SIG-M5 (cell line): ENCODE measurements at places on chromosomes 3 and 15.

DNA sequence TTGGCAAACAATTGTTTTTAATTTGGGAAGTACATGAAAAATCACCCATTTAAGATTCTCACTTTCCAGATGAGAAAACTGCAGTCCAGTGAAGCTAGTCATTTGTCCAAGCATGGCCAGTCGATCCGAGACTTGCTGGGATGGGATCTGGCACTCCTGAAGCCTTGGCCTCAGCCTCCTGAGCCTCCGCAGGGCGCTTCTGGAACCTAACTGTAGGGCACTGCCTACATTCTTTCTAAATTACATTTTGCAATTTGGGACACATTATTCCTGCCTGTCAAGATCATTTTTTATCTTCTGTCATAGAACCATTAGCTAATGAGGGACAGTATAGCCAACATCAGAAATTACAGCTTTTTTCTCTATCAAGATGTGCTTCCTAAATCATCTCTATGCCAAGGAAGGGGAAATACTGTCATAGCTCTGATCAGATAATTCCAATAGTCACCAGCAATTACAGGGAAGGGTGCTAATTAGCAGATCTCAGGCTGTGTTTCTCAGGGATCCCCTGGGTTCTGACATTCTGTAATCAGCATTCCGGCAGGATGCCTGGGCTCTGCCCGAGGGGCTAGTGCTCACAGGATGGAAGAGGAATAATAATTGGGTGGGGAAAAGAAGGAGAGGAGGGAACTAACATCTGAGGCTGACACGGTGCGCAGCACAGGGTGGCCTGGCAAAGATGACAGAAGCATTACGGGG, 28.3 kb downstream of the ANAPC13 start:
- DNase-seq: no peak

- DNase-seq: no peak
These were observed 57.8 kb downstream of the CDC25A start for GRCh38 chr3:48130321-48130904.

- no peak for DNase-seq
These were observed 338.6 kb downstream of the FOXP1 start for GRCh38 chr3:71244826-71245488.

DNA sequence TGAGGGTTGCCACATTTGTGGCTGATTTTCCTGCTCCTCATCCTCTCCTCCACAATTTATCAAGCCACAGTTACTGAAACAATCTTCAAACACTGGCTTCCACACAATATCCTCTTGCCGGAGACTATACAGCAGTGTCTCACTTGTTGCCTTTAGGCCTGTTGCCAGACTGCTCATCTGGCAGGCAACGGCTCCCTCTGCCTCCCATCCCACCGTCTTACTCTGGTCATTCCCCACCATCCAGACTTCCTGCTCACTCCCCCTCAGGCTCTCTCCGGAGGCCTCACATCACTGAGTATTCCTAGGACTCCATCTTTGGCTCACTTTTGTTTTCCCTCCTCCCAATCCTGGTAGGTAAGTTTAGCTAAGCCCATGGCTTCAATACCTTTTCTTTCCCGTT, 301.9 kb downstream of the IL20RB start:
- DNase-seq: no peak

DNA sequence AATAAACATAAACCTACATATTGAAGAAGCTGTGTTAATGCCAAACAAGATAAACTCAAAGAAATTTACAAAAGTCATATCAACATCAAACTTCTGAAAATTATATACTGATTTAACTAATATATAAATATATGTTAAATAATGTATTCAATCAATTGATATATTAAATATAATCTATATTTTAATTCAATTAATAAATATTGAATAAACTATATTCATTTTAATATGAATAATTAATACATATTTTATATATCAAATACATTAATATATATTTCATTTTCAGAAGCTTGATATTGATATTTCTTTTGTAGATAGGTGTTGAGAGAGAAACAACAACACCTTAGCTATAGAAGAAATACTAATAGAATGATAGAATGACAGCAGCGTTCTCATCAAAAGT, 768.1 kb downstream of the MECOM start:
- no peak for DNase-seq

DNA sequence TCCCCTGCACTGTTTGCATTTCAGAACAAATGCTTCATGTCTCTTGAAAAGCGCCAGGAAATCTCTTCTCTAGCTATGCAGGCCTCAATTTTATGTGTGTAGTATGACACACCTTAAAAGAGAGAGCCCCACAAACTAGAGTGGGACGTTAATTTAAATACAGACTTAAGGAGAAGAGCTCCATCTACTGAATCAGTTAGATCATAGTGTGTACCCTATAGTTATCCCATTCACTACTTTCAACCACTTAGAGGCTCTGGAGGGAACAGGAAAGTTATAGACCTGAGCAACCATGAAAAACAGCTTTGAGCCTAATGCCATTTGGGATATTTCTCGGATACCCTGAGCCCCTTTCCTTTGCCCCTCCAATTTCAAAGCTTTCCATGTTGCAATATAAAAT, 153.7 kb downstream of the TIGIT start:
- DNase-seq: no peak

DNA sequence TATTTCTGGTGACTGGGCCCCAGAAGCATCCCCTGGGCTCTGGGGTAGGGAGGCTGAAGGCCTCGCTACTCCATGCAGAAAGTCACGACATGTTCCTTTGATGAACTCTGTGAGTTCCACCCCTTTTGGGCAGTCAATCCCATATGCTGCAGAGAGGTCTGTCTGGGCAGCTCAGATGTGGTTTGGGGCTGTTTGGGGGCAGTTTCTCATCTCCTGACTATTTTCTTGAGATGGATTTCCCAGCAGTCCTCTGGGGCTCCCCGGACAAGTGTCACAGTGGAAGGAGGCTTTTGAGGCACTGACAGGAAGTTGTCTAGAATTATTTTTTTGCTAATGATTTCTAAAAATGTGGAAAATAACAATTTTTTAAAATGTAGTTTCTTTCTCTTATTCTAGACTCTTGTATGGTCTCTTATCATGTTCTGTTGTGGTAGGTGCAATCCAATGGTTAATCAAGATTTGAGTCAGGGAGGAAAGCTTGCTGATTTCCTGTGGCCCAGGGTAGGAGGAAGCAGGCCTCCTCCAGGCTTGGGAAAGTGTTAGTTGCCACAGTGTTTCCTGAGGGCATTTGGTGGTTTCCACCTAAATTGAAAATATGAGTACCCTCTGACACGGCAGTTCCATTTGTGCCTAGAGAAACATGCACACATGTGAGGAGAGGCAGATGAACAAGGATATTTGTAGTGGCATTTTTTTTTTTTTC, 19.9 kb upstream of the TATDN2 start:
- DNase-seq: no peak

- DNase-seq: no peak
These were observed 495 bp upstream of the NXPE3 start for GRCh38 chr3:101778385-101779046.

DNA sequence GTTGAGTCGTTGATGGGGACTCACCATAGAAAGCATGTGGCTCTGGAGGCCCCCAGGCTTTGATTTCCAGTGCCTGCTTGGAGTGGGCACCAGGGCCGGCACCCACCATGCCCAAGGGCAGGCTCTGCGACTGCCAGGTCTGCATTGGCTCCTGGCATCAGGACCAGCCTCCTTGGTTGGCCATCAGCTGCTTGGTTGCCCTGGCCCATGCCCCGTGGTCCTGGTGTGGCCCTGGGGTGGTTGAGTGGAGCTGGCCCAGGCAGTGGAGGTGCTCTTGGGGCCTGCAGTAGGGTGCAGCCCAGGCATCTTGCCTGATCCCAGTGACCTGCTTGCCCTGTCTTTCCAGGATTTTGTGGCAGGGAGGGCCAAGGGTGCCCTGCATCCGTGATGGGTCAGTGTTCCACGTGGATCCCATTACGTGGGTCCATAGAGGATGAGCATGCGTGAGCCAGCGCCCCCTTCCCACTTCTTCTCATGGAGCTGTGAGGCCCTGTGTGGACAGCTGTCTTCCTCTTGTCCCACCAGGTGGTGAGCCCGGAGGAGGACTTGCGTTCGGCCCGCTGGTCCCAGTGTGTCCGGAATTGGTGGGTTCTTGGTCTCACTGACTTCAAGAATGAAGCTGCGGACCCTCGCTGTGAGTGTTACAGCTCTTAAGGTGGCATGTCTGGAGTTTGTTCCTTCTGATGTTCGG, 187.0 kb downstream of the UBE3A start:
- no peak for DNase-seq

DNA sequence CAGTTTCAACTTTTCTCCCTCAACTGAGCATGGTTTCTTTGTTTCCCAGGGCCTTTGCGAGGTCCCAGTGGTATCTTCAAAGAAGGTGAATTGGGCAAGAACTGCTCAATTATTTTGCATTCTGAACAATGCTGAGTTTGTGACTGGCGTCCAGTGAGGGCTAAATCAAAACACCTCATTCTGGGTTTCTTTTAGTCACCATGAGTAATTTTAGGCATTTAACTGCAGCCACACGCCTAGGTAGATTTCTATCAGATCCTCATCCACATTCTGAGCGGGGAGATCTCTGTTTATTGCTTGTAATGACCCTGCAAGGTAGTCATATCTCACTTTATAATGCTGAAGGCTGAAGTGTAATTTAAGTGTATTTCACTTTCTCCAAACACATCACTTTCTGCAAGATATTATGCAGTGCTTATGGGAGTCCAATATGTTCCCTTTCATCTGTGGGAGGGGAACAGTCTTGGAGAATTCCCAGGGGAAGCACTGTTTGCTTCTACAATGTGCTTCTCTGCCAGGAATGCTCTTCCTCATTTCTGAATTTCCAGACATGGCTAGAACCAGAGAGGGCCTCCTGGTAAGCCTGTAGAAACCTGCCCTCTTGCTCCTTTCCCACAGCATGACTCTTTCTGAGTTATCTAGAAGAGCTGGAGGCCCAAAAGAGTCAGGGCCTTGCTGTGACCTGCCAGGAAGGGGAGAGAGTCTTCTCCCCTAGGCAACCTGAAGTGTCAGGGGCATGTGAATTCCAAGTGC, 91.7 kb downstream of the FRMD4B start:
- DNase-seq: no peak
